ENCODE measurements at places on chromosomes 1 and 21.
A peak's percentile ranks its signal among the peaks of the same experiment; 100 is the strongest.

- DNase-seq: no peak
These were observed 1.2 kb downstream of the RGL1 start for GRCh38 chr1:183806125-183806524.

DNA sequence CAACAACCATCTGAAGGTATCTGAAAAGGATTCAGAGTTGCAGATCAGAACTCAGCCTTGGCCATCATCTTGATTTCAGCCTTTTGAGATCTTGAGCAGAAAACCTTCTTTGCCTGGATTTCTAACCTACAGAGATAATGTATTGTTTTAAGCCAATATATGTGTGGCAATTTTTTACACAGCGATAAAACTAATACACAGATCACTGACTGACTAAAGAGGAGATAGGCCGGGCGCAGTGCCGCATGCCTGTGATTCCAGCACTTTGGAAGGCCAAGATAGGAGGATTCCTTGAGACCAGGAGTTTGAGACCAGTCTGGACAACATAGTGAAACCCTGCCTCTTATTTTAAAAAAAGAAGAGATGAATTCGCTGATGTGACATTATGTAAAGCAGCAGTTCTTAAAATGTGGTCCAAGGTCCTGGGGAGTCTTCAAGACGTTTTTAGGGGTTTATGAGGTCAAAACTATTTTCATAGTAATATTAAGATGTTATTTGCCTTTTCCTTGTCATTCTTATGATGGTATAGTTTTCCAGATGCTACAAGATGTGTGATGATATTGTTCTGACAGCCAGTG lies 50.1 kb upstream of the CNN3 start:
- no peak for DNase-seq

- no peak for DNase-seq
These were observed 26.7 kb upstream of the KCNN3 start for GRCh38 chr1:154896771-154897286.

GRCh38 chr1:184843732-184844495 lies 89.3 kb upstream of the EDEM3 start:
- no peak for DNase-seq

DNA sequence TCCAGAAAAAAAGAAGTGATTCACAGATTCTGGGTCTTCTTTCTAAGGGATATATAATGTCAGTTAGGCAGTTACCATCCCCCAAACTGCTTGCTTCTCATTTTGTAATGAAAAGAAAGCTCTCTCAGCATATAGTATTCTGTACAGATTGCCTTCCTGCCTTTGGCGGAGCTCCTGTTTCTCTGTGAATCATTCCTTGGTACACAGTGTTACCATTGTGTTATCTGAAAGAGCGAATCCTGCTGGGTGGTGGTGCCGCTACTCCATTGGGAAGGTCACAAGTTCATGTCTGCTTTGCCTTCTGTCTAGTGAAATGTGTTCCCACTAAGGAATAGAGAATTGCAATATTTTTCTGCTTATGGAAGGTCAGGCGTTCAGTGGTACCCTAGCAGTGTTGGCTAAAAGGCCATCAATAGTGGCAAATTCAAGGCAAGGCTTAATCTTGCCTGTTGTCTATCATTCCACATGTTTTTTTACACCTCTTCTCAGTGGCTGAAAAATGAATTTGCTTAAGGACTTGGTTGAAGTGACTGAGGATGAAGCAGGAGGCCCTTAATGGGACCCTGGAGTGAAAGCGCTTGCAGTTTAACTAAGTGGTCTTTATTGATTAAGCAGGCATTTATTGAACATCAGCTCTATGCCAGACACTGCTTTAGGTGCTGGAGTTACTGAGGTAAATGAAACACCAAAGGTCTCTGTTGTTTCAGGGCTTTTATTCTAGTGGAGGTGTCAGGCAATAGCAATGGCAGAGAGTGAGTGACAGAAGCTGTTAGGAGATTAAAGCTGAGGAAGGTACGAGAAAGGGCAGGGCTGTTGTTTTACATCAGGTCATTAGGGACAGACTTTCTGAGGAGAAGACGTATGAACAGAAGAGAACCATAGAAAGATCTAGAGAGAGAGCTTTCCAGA lies 186.7 kb downstream of the PDE4B start:
- DNase-seq: no peak

GRCh38 chr21:42579456-42580075 lies 65.9 kb downstream of the SLC37A1 start:
- DNase-seq: no peak

DNA sequence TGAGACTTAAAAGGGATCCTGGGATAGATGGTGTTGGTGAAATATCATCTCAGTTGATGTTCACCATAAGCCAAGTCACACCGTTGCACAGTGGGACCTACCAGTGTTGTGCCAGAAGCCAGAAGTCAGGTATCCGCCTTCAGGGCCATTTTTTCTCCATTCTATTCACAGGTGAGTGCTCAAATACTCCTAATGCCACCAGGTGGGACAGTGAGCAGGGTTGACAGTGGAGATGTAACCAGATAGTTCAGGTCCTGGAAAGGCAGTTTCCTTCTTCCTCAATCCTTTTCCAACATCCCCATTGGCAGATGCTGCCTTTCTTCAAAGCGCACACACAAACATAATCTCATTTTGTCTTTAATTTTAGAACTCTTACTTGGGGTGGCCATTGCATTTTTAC lies 11.6 kb downstream of the CD160 start:
- no peak for DNase-seq

GRCh38 chr1:3543076-3544039 lies 68.0 kb downstream of the MEGF6 start:
- no peak for DNase-seq

DNA sequence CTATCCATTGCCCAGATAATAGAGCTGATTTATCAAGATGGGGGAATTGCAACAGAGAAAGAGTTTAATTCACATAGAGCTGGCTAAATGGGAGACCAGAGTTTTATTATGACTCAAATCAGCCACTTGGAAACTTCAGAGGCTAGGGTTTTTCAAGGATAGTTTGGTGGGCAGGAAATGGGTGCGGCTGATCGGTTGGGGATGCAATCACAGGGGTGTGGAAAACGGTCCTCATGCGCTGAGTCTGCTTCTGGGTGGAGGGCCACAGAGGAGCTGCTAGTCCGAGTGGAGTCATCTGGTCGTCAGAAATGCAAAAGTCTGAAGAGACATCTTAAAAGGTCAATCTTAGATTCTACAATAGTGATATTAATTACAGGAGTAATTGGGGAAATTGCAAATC lies 32.0 kb upstream of the FAM89A start:
- no peak for DNase-seq

GRCh38 chr1:203072002-203072602 lies 13.7 kb downstream of the MYOG start:
- no peak for DNase-seq

DNA sequence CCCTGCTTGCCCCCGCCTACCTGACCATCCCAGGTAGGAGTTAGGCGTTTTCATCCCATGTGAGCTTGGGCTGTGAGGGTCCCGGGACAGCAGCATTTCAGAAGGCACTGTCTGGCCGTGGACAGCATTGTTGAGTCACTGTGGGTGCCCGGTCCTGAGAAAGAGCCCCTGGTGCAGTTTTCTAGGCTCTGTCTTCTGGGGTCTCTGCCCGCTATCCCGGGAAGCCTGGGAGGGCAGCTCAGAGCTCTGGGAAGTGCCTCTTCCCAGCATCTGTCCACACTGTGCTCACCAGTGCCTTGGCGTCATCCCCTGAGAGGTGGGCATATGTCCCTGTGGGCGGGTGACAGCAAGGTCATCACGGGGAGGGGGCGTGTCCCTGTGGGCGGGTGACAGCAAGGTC lies 11.4 kb upstream of the ZNF669 start:
- DNase-seq: no peak

- DNase-seq: no peak
These were observed 874 bp downstream of the FAAP20 start for GRCh38 chr1:2193514-2194281.

DNA sequence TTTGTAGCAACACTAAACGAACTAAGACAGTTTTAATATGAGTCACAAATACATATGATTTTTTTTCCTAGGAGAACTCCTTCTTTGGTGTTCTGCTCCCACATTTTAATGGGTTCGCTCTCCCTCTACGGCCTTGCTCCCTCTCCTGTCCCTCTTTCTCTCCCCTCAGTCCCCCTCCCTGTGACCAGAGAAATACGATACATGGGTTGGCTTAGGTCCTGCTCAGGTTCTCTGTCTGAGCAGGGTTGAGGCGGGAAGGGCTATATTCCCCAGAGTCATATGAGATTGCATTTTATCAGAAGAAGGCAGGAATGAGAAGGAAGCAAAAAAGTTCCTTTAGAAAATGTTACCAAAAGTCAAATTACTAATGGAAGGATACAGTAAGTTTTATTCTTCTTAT lies 44.6 kb downstream of the UBE2U start:
- no peak for DNase-seq

DNA sequence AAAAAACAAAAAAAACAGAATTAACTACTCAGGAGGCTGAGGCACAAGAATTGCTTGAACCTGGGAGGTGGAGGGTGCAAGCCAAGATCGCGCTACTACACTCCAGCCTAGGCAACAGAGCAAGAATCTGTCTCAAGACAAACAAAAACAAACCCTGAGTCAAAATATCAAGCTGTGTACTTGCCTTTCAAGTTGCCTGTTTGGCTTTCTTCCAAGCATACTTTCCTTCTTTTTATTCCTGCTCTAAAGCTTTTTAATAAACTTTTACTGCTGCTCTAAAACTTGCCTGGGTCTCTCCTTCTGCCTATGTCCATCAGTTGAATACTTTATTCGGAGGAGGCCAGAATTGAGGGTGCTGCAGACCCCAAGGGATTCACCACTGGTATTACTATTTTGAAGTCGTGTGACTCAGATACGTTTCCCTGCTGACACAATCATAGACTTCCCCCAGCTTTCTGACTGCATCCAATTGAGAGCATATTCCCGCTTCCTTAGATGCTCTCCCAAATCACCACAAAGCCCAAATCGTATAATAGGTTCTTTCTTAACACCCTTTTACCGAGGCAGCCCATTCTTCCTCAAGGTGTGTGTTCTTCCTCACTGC lies 3.5 kb upstream of the ACBD6 start:
- no peak for DNase-seq

GRCh38 chr1:197763307-197763706 lies 12.0 kb downstream of the DENND1B start:
- DNase-seq: no peak

- DNase-seq: peak; percentile 52
These were observed 59.8 kb downstream of the GLIS1 start for GRCh38 chr1:53678938-53679825.

DNA sequence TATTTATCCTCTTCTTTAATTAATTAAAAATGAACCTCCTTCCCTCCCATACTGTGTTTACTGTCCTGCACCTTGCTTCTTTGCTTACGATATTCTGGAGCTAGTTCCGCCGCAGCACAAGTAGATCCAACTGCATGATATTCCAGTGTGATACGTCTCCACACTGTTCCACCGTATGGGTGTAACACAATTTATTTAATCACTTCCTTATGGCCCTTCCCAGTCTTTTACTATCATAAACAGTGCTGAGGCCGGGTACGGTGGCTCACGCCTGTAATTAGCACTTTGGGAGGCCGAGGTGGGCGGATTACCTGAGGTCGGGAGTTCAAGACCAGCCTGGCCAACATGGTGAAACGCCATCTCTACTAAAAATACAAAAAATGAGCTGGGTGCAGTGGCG lies 25.7 kb downstream of the CNST start:
- DNase-seq: no peak

GRCh38 chr1:51863384-51863783 lies 15.1 kb downstream of the NRDC start:
- no peak for DNase-seq

GRCh38 chr1:41977326-41977725 lies 58.6 kb upstream of the HIVEP3 start:
- DNase-seq: no peak

DNA sequence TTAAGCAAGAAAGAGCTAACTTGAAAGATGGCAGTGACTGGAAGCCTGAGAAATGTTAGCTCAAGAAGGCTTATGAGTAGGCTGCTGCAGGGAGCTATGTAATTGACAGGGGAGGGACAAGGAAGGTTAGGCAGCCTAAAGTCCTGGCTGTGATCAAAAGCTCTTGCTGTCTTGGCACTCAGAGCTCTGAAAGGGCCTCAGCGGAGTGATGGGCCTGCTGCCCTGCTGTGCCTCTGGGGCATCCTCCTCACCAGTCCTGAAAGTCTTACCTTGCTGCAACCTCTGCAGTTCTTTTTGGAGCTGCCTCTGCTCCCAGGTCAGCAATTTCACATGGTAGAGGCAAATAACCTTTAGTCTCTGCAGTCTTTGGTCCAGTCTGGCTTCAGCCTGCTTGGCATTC lies 1.8 kb downstream of the CCDC190 start:
- no peak for DNase-seq

GRCh38 chr1:218463194-218464156 lies 118.3 kb downstream of the TGFB2 start:
- no peak for DNase-seq

DNA sequence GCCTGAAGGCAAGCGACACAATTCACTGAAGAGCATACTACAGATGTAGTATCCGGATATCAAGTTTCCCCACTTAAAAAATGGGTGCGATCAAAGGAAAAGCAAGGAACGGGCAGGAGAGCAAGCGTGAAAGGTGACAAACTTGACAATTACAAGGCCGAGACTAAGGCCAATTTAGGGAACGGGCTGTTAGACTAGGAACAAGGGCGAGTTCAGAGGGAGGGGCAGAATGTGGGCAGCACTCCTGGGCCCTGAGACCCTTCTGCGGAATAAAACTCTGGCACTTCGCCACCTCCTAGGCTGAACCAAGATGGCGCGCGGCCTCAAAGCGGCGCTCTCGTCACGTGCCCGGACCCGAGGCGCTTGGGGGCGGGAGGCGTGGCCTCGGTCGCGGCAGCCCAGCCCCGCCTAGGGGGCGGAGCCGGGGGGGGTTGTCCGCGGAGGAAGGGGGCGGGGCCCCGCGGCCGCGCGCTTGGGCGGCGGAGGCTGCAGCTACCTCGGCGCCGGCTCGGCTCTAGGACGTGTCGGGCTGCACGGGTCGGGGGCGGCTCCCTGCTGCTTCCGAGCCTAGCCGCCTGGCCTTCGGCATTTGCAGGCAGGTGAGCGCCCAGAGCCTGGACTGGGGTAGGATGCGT lies at the start of gene PPFIA4:
TSS of gene PPFIA4 (plus strand) at position 461 of the 635 bp plus-strand sequence. CDS start 12,518 bp downstream, outside the sequence.
- DNase-seq: peak; percentile 73

GRCh38 chr1:24390924-24391782 lies 22.4 kb downstream of the STPG1 start:
- peak; percentile 75 for DNase-seq

DNA sequence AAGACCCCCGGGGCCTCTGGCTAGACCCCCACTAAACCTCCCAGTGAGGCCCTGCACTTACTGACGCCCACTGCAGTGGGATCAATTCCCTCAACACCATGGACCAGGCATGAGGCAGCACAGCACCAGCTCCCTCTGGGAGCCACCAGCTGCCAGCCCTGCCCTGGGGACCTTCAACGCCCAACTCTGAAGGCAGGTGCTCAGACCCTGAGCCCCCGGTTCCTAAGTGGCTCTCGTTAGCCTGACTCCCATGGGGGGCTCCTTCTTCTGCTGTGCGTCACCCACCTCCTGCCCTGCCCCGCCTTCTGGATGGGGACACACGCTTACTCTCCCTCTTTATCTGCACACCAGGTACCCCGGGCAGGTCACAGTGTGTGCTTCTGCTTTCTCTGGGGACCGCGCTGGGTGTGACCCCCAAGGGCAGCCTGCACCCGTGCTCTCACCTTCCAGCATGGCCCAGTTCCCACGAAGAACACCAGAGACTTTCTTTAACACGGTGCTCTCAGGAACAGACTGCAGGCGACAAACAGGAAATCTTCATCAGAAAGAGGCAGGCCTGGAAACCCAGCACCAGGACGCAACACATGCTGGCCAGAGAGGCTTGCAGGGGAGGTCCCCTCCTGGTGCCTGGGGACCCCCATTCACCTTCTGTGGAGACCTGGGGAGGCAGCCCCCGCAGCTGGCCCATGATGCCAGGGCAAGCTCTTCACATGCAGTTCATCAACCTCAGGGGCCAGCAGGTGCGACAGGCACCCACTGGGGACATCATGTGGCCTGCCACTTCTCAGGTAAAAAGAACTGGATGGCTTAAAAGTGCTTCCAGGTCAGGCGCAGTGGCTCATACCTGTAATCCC lies 27.3 kb downstream of the WDR4 start:
- no peak for DNase-seq

Data from NCI-H1694 treated with DMSO at 0.1 percent for 48 hours (cell line).